ENCODE measurements at places on chromosomes 16 and 17. TPM values are rescaled to one million over a fixed set of nuclear protein-coding genes. Genes with fewer than 3 reads are reported as not detected.
A peak's percentile ranks its signal among the peaks of the same experiment; 100 is the strongest.

Gene DRC3
- total RNA-seq = not detected

Gene MT1F
- 3.8 TPM for total RNA-seq

Gene HLF
- 0.14 TPM for total RNA-seq

Gene GRAPL
- total RNA-seq = 4.3 TPM

DNA sequence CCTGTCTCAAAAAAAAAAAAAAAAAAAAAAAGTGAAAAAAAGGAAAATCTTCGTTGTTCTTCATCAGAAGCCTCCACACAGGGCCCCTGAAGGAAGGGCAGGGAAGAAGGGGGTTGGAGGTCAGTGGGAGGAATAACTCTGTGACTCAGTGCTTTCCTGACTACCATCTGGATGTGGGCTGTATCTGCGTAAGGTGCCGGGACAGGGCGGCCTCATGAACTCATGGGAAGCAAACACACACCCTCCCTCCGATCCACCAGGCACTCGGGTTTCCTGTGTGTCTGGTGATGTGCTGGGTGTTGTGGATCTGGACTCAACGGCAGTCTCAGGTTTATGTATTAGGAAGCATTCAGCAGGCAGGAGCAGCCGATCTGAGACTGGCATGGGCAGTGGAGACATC, 691.6 kb downstream of the WWOX start:
- H3K27ac ChIP-seq = no peak overlapping the region
- H3K4me1 ChIP-seq = peaks cover 9% of the 10 kb centered on the region
- no peak for DNase-seq
- no peak overlapping the region for H3K4me3 ChIP-seq

GRCh38 chr17:7437369-7437863, 1.9 kb upstream of the FGF11 start:
- no peaks in the 10 kb centered on the region for H3K36me3 ChIP-seq
- H3K4me1 ChIP-seq = peaks cover 57% of the 10 kb centered on the region
- peaks cover 35% of the 10 kb centered on the region for H3K27me3 ChIP-seq
- no peak overlapping the region for H3K27ac ChIP-seq
- DNase-seq = no peak

DNA sequence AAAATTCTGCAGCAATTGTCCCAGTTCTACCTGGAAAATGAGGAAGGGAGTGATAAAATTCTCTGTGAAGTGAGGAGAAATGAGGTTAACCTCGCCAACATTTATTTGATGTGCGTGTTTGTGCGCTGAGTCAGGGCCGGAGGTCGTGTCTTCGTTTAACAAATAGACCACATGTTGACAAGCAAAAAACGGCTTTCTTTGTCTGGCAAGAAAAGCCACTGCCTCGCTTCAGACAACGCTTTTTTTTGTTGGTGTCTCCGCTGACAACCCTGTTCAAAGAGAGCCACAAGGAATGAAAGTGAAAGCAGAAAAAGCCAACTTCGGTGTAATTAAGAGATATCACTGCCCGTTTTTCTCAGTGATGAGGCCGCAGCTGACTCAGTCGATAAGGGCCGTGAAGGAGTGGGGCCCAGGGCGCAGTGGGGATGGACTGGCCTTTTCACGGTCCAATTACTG, 510.6 kb downstream of the CDH13 start:
- peak; percentile 64 for DNase-seq
- peak overlapping the region; percentile 6 for H3K4me3 ChIP-seq
- no peaks in the 10 kb centered on the region for H3K36me3 ChIP-seq
- peaks cover 19% of the 10 kb centered on the region for H3K4me1 ChIP-seq
- peak overlapping the region; percentile 48 for H3K27ac ChIP-seq

DNA sequence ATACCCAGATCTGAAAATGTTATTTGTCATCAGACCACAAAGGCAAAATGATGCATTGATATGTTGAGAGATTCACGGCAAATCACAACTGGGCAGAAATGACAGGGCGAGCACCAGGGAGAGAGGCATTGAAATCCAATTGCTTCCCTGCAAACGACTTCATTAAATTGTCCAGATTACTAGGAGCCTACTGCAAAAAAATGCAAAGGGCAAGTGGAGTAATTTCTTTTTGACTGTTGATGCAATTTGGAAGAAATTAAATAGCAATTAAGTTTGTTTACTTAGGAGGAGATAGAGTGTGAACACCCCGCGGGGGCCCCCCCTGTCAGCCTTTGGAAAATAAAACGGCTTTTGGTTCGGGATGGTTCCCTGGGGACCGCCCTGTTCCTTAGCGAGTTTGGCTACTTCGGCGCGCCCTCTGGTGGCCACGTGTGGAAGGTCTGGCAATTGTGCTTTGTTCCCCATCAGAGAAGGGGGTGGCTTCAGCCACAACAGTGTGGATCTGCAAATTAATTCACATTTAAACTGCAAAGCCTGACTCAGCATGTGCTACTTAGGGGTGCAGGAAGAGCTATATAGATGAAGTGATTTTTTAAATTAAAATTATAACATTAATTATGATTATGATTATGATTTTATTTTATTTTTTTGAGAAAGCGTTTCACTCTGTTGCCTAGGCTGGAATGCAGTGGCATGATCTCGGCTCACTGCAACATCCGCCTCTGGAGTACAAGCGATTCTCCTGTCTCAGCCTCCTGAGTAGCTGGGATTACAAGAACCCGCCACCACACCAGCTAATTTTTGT, 14.5 kb upstream of the TMC7 start:
- H3K27ac ChIP-seq = no peak overlapping the region

DNA sequence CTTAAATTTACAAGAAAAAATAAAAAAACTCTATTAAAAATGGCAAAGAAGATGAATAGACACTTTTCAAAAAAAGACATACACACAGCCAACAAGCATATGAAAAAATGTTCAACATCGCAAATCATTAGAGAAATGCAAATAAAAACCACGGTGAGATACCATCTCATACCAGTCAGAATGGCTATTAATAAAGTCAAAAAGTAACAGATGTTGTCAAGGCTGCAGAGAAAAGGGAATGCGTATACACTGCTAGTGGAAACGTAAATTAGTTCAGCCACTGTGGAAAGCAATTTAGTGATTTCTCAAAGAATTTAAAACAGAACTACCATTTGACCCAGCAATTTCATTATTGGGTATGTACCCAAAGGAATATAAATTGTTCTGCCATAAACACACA, 31.4 kb downstream of the CAPNS2 start:
- no peaks in the 10 kb centered on the region for H3K27me3 ChIP-seq
- no peaks in the 10 kb centered on the region for H3K36me3 ChIP-seq
- H3K4me3 ChIP-seq = no peak overlapping the region
- DNase-seq = no peak
- no peak overlapping the region for H3K27ac ChIP-seq

- H3K27me3 ChIP-seq = peaks cover 22% of the 10 kb centered on the region
- no peaks in the 10 kb centered on the region for H3K36me3 ChIP-seq
- peak; percentile 58 for DNase-seq
- H3K4me1 ChIP-seq = peaks cover 17% of the 10 kb centered on the region
- peak within 1 kb of the TSS; percentile 38 for H3K4me3 ChIP-seq
These were observed at the start of gene C1QTNF1 for GRCh38 chr17:79023886-79024771. TSS of gene C1QTNF1 (plus strand) at chr17:79024169. CDS start at chr17:79043969, 19,800 bp downstream.

DNA sequence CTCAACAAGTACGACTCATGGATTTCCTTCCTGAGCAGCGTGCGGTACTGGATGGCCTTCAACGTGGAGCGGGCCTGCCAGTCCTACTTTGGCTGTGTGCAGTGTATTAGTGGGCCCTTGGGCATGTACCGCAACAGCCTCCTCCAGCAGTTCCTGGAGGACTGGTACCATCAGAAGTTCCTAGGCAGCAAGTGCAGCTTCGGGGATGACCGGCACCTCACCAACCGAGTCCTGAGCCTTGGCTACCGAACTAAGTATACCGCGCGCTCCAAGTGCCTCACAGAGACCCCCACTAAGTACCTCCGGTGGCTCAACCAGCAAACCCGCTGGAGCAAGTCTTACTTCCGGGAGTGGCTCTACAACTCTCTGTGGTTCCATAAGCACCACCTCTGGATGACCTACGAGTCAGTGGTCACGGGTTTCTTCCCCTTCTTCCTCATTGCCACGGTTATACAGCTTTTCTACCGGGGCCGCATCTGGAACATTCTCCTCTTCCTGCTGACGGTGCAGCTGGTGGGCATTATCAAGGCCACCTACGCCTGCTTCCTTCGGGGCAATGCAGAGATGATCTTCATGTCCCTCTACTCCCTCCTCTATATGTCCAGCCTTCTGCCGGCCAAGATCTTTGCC, 9.0 kb downstream of the HAS3 start:
- no peaks in the 10 kb centered on the region for H3K4me1 ChIP-seq
- no peak overlapping the region for H3K27ac ChIP-seq
- H3K36me3 ChIP-seq = peaks cover 42% of the 10 kb centered on the region
- H3K27me3 ChIP-seq = no peaks in the 10 kb centered on the region

DNA sequence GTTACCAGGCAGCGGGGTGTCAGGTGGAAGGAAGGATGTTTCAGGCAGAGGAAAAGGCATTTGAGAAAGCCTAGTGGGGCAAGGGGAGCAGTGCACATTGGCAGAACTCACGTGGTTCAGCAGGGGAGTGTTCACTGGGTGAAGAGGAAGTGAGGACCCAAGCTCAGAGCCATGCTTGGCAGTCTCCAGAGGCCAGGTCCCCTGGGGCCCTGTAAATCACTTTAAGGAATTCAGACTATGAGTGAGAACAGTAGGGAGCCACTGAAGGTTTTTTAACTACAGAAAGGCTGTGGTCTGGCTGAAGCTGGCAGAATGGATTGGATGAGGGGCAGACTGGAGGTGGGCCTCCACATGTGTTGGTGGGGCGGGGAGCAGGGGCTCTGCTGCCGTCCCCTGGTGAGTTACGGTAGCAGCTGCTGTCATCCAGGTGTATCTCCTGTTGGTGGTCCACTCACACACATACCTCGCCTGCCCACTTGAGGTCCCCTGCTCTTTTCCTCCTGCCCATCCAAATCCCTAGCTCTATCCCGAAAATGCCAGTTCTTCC, 5.1 kb downstream of the CLEC16A start:
- H3K27me3 ChIP-seq = no peaks in the 10 kb centered on the region
- peaks cover 37% of the 10 kb centered on the region for H3K4me1 ChIP-seq
- no peak for DNase-seq

Data from natural killer cell (primary cell).